ENCODE measurements at places on chromosomes 2 and 18.

DNA sequence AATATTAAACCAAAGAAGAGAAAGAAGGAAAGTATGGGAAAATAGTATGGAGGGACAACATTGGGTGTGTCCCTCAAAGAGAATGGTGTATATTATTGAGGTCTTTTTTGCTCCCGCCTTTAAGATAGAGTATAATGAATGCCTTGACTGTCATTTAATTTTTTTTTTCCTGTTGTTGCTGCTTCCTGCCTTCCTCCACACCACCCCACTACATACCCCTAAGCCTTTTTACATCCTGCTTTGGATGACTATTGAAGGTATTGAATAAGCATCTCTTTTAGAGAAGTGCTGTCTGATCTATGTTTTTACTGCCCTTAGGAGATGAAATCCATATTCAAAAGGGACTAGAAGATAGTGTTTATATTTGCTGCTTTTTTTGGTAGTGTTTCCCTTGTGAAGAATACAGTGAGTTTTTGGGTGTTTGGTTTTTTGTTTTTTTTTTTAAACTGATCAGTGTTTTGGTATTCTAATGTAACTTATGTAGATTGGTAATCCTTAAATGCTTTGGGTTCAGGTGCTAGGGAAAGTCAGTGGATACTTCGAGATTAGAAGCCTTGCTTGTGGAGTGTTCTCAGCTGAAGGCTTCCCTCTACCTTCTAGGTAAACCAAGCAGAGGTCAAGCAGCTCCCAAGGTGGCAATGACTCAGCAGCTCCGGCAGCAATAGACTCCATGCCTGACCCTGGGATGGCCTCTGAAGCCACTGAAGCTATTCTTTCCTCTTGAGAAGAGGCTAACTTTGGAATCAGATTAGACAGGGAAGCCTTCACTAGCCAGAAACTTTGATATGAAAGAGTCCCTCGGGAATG is 5.0 kb downstream of the FZD7 start:
- H3K4me3 ChIP-seq, result no peak overlapping the region
- H3K27me3 ChIP-seq, result peaks cover 22% of the 10 kb centered on the region
- peaks cover 26% of the 10 kb centered on the region for H3K4me1 ChIP-seq
- no peak overlapping the region for H3K27ac ChIP-seq

- no peaks in the 10 kb centered on the region for H3K27me3 ChIP-seq
- DNase-seq, result no peak
- H3K4me3 ChIP-seq, result no peak overlapping the region
- no peak overlapping the region for H3K27ac ChIP-seq
- no peaks in the 10 kb centered on the region for H3K36me3 ChIP-seq
Observed at GRCh38 chr2:176969642-176970359, 242.8 kb upstream of the HNRNPA3 start.

DNA sequence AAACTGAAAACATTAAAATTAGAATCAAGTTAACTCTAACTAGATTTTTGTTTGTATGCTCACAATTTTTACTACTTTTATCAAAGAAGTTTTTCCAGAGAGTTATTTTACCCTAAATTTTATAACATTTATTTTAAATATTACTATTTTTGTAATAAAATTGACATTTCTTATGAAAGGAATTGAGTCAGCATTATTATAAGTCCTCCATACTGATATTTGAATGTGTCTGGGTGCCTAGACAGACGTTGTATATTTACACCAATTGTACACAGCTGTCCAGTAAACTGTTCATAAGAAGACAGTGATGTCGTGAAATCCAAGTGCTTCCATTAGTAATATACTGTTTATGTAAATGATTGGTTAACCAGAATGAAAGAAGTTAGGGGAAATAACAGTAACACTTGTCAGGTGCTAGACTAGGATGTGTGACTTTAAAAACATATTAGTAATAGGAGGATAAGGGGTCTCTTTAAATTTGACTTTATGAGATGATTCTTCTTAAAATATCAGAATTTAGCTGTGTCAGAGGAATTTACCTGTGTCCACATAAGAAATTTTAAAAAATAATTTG is 73.7 kb downstream of the TANK start:
- peaks cover 5% of the 10 kb centered on the region for H3K4me1 ChIP-seq
- no peak overlapping the region for H3K4me3 ChIP-seq
- H3K36me3 ChIP-seq, result no peaks in the 10 kb centered on the region
- no peak for DNase-seq
- H3K27ac ChIP-seq, result no peak overlapping the region

DNA sequence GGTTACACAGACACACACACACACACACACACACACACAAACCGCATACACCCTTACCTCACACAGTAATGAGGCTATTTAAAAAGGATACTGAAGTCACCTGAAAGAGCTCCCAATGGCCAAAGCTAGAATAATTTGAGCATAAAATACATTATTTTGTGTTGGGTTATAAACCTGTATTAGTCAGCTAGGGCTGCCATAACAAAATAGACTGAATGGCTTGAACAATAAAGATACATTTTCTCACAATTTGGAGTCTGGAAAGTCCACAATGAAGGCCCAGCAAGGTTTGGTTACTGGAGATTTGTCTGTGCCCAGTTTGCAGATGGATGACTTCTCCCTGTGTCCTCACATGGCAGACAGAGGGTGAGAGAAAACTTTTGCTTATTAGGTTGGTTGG is 605.4 kb upstream of the REG3G start:
- no peak for DNase-seq
- H3K27me3 ChIP-seq, result no peaks in the 10 kb centered on the region
- no peaks in the 10 kb centered on the region for H3K4me1 ChIP-seq
- H3K27ac ChIP-seq, result no peak overlapping the region

- H3K27ac ChIP-seq, result no peak overlapping the region
- DNase-seq, result no peak
- H3K4me1 ChIP-seq, result no peaks in the 10 kb centered on the region
- no peak overlapping the region for H3K4me3 ChIP-seq
- H3K27me3 ChIP-seq, result no peaks in the 10 kb centered on the region
Observed at GRCh38 chr2:181231886-181232621, 225.1 kb upstream of the ITGA4 start.

GRCh38 chr2:113167115-113167932 is 6.4 kb upstream of the PSD4 start:
- H3K4me3 ChIP-seq, result peak overlapping the region; percentile 8
- peaks cover 11% of the 10 kb centered on the region for H3K4me1 ChIP-seq

DNA sequence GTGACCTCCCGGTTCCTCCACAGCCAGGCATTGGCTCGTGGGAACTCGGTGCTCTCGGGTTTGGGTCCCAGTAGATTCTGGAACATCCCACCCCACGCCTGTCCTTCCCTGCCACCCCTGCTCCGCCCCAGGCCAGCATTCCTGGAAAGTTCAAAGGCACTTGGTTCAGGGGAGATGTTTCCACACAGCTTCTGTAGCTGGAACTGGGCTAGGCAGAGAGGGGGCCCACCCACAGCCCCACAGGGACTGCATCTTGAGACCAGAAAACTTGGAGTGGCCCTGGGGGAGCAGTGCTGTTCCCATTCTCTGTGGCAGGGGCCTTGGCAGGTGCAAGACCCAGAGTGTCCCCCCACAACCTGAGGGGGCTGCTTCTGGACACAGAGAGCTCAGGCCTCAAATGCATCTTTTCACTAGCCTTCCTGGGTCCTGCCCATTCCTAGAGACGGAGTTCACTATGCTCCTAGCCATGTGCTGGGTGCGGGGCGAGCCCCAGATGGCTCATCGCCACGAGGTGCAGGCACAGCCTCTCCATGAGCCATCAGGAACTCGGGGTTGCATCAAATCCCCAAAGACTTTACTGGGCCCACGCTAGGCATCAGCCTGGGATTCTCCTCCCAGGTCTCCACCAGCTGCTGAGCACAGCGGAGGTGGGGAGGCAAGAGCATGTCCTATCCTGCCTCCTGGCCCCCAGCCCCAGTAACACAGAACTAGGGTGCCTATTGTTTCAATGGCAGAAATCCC is 68.7 kb downstream of the ZFP36L2 start:
- no peak for DNase-seq
- no peak overlapping the region for H3K27ac ChIP-seq
- no peak overlapping the region for H3K4me3 ChIP-seq
- no peaks in the 10 kb centered on the region for H3K36me3 ChIP-seq
- H3K27me3 ChIP-seq, result no peaks in the 10 kb centered on the region
- H3K4me1 ChIP-seq, result no peaks in the 10 kb centered on the region

- H3K27me3 ChIP-seq, result no peaks in the 10 kb centered on the region
- no peak overlapping the region for H3K27ac ChIP-seq
- no peaks in the 10 kb centered on the region for H3K4me1 ChIP-seq
- DNase-seq, result no peak
Observed at GRCh38 chr18:60027397-60027796, 127.6 kb downstream of the PMAIP1 start.

DNA sequence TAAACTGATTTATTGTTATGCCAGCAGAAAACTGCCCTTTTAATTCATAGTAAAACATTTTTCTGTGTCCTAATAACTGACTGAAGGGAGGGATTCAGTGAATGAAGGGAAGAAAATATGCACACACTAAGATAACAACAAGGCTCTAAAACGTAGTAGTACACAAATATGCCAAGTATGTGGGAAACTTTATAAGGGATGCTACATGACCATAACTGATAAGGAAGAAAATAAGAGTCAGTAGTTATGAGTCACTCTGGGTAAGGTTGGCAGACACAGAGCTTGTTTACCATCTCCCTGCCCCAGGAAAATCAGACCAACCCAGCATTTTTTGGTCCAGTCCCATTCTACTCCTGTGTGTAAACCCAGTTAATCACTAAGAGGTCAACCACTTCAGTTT is 124.2 kb downstream of the RPRM start:
- DNase-seq, result no peak
- H3K36me3 ChIP-seq, result no peaks in the 10 kb centered on the region
- no peak overlapping the region for H3K27ac ChIP-seq
- no peaks in the 10 kb centered on the region for H3K4me1 ChIP-seq
- no peak overlapping the region for H3K4me3 ChIP-seq

GRCh38 chr2:225310745-225311144 is 88.8 kb upstream of the NYAP2 start:
- H3K4me3 ChIP-seq, result no peak overlapping the region
- H3K4me1 ChIP-seq, result no peaks in the 10 kb centered on the region
- no peak overlapping the region for H3K27ac ChIP-seq
- H3K27me3 ChIP-seq, result no peaks in the 10 kb centered on the region
- no peak for DNase-seq
- no peaks in the 10 kb centered on the region for H3K36me3 ChIP-seq

DNA sequence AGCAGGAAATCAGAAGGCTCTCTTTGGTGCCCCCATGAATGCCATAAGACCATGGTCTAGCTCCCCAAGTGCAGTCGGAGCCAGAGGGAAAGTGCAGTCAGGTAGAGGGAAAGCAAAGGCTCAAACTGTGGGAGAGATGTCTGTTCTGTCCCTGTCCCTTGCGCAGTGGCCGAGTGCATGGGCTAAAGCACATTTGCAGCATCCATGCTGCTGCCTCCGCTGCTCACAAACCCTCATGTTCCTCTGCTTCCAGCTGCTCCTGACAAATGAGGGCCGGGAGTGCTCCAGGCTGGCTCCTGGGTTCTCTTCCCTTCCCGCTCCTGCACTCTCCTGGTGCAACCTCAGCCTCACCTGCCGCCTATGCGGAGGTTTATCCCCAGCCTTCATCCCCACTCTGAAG is 34.2 kb downstream of the SCTR start:
- DNase-seq, result no peak
- H3K27me3 ChIP-seq, result no peaks in the 10 kb centered on the region
- H3K4me3 ChIP-seq, result no peak overlapping the region

DNA sequence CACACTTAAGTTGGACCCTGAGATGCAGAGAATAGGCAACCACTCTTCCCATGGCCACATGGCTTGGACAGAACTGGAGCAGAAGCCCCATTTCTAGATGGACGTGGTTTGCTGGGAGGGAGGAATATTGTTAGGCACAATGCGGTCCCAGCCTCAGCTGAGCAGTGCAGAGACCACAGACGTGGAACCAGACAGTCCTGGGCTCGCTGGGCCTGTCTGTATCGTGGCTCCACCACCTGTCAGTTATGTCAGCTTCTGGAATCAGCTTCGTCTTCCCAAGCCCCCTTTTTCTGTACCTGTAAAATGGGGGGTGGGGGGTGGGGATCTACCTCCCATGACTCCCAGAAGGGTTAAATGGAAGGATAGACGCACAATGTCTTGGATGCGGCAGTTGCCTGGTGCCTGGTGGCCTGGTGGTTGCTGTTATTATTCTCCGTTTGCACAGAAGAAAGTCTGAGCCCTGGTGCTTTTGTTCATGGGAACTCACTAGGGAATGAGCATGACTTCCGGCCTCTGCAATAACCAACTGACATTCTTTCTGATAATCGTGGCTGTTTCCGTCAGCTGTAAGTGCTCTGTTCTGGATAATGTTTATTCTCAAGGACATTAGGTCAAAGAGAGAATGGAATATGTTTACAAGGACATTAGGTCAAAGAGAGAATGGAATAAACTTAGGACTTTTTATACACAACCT is 31.4 kb downstream of the COLEC11 start:
- DNase-seq, result no peak

GRCh38 chr18:12293831-12294230 is 14.2 kb upstream of the TUBB6 start:
- H3K4me3 ChIP-seq, result no peak overlapping the region
- DNase-seq, result no peak
- H3K27ac ChIP-seq, result no peak overlapping the region
- peaks cover 3% of the 10 kb centered on the region for H3K4me1 ChIP-seq
- no peaks in the 10 kb centered on the region for H3K36me3 ChIP-seq
- H3K27me3 ChIP-seq, result no peaks in the 10 kb centered on the region

GRCh38 chr2:38552259-38552658 is 50.5 kb downstream of the HNRNPLL start:
- H3K27me3 ChIP-seq, result no peaks in the 10 kb centered on the region
- no peak overlapping the region for H3K4me3 ChIP-seq
- H3K4me1 ChIP-seq, result no peaks in the 10 kb centered on the region

DNA sequence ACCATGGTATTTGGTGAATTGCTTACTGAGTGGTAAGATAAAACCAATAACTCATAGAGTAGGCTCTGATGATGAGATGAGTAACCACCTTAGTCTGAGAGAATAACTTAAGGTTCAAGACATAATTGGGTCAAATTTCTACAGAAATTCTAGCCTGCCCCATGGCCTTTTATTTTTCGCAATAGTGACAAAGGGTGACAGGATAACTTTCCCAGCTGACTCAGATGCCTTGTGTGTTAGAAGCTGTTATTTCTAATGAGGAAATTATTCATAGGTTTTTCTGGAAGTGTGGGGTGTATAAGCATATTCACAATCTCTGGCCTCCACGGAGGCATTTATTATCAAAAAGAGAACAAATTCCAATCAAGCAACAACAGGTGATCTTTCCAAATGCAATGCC is 159.0 kb downstream of the NUP35 start:
- H3K4me1 ChIP-seq, result no peaks in the 10 kb centered on the region
- DNase-seq, result no peak
- H3K27ac ChIP-seq, result no peak overlapping the region
- no peak overlapping the region for H3K4me3 ChIP-seq
- no peaks in the 10 kb centered on the region for H3K27me3 ChIP-seq
- H3K36me3 ChIP-seq, result no peaks in the 10 kb centered on the region

- H3K4me3 ChIP-seq, result no peak overlapping the region
- H3K27ac ChIP-seq, result no peak overlapping the region
- no peaks in the 10 kb centered on the region for H3K36me3 ChIP-seq
- H3K27me3 ChIP-seq, result no peaks in the 10 kb centered on the region
Observed at GRCh38 chr2:209431701-209432100, 7.9 kb downstream of the MAP2 start.

- H3K4me3 ChIP-seq, result peak within 1 kb of the TSS; percentile 40
- H3K36me3 ChIP-seq, result no peaks in the 10 kb centered on the region
- peaks cover 9% of the 10 kb centered on the region for H3K4me1 ChIP-seq
- no peak for DNase-seq
- no peak within 1 kb of the TSS for H3K27ac ChIP-seq
- no peaks in the 10 kb centered on the region for H3K27me3 ChIP-seq
Observed at GRCh38 chr2:157257312-157258252, at the start of gene GALNT5. TSS of gene GALNT5 (plus strand) at chr2:157257705. CDS start at chr2:157258083, 378 bp downstream.
